Natural killer cell (primary cell): ENCODE measurements at places on chromosomes 16 and 17.

DNA sequence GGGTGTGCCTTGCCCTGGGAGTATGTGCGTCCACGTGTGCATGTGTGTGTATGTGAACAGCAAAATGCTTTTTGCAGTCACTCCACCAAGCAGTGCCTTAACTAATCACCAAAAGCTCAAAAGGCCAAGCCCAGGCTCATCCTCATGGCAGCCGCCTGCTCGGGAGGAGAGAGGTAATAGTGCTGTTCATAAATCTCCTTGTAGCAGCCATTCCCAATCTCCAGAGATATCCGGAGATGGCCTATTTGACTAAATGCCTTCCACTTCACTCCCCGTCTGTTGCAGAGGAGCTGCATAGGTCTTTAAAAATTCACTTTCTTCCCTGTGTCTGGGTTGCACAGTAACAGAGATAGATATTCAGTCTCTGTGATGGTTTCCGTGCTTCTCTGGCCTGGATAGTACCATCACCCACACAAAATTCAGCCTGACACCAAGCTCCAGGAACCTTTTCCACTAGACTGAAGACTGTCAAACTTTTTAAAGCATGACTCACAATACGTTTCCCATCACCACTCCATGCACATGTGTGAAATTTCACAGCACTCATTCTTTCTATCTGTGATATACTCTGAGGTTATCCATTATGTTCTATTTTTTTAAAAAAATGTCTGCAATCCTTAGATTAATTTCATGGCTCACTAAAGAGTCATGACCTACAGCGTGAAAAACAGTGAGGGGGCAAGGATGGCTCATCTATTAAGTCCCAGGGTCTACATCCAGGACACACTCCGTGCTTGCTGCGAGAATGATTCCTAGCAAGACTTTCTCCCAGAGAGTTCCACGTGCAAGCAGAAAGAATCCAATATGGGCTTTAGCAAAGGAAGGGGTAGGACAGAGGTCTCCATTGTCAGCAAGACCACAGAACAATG is 357.8 kb downstream of the GRIN2A start:
- no peak for DNase-seq

DNA sequence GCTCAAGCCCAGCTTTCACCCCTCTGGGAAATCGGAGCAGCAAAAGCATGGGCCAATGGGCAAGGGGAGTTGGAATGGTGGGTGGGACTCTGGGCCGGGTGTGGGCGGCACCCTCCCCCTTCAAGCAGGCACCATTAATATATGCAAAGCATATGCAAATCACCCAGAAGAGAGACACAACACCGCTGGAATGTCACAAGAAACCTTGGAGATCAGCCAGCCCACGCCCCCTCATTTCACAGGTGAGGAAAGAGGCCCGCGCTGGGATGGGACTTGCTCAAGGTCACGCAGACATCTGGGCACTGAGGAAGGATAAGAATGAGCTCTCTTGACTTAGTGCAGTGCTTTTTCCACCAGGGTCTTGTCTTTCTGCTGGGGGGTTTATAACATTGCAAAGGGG is 4.8 kb downstream of the SRCIN1 start:
- DNase-seq: no peak

DNA sequence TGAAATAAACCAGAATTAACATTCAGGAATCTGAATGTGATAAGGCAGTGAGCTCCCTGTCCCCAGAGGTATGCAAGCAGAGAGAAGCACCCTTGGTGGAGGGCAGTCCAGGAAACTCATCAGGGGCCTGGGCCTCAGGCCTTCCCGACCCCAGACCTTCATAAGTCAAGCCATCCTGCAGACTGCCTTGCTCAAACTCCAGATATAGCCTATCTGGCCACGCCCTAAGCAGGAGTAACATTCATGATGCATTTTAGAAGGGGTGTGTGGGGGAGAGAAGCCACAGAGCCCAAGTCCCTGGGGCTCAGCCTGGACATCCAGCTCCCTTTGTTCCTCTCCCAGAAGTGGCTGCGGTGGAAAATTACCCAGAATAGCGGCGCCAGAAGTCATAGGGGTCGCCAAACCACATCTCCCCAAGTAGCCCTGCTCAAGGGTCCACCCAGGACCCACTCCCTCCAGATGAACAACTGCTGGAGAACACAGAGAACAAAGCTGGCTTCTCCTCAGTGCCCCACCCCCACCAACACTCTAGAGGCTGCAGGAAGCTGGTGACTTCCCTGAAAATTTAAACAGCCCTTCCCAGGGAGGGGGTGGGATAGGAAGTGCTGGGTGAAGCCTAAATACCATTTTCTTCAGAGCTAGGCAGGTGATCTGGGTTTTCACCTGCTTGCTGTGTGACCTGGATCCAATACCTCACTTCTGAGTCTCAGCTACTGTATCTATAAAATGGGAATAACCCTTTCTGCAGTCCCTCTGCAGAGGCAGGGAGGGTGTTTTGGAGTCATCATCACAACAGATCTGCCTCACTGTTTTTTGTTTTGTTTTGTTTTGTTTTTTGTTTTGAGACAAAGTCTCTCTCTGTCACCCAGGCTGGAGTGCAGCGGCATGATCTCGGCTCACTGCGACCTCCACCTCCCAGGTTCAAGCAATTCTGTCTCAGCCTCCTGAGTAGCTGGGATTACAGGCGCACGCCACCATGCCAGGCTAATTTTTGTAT is 1.5 kb upstream of the SREBF1 start:
- DNase-seq: no peak

- DNase-seq: peak; percentile 95
These were observed 2.4 kb downstream of the SYNGR3 start for GRCh38 chr16:1991948-1992703.

- DNase-seq: no peak
These were observed 19.5 kb upstream of the CLEC18A start for GRCh38 chr16:69931631-69932030.

GRCh38 chr17:57104461-57105175 is 19.6 kb downstream of the AKAP1 start:
- no peak for DNase-seq

GRCh38 chr17:329784-330420 is 22.7 kb downstream of the RPH3AL start:
- DNase-seq: no peak

DNA sequence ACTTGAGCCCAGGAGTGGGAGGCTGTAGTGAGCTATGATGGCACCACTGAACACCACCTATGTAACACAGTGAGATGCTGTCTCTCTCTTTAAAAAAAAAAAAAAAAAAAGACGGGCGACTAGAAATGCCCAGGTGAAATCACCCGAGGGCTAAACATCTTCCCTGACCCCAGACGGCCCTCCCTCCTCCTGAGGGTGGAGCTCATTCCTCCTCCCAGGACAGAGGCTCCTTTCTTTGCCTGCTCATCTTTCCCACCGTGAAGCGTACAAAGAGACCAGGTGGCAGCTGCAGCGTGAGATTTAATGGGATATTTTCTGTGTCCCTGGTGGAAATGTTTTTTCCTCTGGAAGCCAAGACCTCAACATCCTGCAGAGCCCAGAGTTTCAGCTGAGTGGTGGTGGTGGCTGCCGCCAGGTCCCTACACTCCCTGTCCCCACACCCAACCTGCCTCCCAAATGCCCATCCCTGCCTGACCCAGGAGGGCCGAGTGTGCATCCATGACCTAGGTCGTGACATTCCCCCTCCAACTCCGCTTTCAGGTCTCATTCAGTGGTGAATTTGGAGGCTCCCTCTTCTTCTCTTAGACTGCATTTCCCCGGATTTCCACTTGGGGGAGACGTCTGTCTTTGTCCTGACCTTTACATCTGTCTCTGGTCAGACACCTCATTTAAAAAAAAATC is 14.4 kb upstream of the GPRC5B start:
- peak; percentile 63 for DNase-seq
